ENCODE measurements at places on chromosomes 5 and 9. TPM values are rescaled to one million over a fixed set of nuclear protein-coding genes. Genes with fewer than 3 reads are reported as not detected.
A peak's percentile ranks its signal among the peaks of the same experiment; 100 is the strongest.

DNA sequence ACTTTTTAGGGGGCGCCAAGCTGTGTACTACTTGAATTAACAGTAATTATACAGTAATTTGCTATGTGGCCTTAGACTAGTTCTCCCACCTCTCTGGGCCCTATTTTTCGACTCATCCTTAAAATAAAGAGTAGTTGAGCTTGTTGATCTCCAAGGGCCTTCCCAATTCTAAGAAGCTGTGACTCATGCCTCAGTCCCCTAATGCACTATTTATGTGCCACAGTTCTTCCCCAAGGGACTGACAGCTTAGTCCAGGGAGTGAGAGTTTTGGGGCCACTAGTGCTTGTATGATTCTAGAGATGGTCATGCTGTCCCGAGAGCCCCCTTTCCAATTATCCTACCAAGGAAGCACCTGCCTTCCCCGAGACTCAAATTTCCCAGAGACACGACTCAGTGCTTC is 149.7 kb downstream of the PAPPA start:
- no peak for DNase-seq

Gene TICAM2
- 2.4 TPM for total RNA-seq

GRCh38 chr5:177336112-177336511 is 15.4 kb downstream of the LMAN2 start:
- DNase-seq = peak; percentile 49

Gene UBE2QL1
- total RNA-seq = not detected

GRCh38 chr5:6498968-6499367 is 50.3 kb downstream of the UBE2QL1 start:
- no peak for DNase-seq

DNA sequence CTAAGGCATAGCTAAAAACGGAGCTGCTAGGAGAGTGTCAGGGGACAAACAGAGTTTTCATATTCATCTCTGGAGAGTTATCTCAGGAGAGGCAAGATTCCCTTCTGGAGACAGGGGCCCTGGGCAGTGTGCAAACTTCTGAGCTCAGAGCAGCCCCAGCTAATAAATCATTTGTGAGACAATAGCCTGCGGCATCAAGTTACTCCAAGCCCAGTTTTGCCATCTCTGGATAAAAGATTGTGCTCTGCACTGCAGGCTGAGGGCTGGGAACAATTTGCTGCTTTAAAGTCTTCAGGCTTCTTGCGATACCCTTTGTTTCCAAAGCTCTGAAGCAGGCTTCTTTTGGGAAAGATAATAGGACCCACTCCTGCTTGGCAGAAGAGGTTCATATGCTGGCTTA is 164.3 kb upstream of the BRINP1 start:
- DNase-seq = no peak

Gene C5orf24
- total RNA-seq = 19.7 TPM

DNA sequence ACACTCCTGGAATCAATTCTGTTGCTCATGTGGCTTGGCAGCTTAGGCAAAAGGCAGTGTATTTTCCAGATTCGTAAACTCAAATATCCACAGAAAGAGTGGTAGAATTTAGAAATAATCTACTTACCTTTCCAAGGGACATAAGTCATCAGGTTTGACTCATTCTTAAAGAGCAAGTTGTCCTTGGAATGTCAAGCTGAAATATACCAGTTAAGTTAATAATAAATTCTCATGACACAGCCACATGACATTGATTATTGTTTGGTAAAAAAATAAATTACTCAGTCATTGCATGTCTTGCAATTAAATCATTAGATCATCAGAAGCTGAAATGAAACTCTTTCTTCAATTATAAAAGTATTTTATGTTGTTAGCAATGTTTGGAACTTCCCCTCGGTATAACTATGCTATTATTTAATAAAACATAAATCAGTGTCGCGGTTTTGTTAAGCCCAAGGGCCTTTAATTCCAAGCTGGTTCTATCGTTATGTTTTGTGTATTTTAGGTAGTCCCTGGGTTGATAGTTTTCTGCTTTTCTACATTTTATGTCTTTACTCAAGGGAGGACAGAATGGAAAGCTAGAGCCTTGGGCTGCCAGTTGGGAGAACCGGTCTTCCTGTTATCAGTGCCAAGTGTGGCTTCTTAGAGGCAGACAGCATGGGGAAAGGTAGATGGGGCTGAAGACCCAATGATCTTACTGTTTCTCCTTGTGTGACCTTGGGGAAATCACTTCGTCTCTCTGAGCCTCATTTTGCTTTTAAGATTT is 79.3 kb upstream of the PRLR start:
- DNase-seq = no peak

Gene GBGT1
- total RNA-seq = 0.21 TPM

- DNase-seq = no peak
These were observed 68.3 kb downstream of the ERP44 start for GRCh38 chr9:100030548-100030947.

- no peak for DNase-seq
These were observed 383.3 kb upstream of the SLC30A5 start for GRCh38 chr5:68710514-68710913.

GRCh38 chr5:172899436-172899835 is 59.8 kb upstream of the RPL26L1 start:
- no peak for DNase-seq

GRCh38 chr9:119697996-119698395 is 328.8 kb upstream of the BRINP1 start:
- no peak for DNase-seq

Gene DMRTA1
- total RNA-seq = 1.3 TPM

- DNase-seq = peak; percentile 47
These were observed 2.0 kb downstream of the GADD45G start for GRCh38 chr9:89606624-89607311.

DNA sequence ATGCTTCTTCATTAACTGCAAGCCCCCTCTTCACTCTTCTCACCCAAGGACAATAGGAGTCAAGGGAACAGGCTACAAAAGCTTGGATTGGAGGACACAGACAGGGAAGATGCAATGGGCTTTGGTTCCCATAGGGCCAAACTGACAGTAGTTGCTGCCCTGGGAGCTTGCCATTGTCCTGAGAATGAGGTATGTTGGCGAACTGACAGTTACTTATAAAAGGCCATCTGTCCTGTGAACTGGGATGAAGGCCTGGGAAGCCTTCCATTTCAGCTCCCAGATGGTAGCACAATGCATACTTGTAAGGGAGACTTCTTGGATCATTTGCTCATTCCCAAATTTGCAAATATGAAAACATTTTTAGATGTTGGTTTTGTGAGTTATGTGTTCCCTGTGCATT is 88.9 kb downstream of the SNCAIP start:
- DNase-seq = no peak

Gene TLX3
- total RNA-seq = not detected

Gene PCDHB16
- 0.03 TPM for total RNA-seq

DNA sequence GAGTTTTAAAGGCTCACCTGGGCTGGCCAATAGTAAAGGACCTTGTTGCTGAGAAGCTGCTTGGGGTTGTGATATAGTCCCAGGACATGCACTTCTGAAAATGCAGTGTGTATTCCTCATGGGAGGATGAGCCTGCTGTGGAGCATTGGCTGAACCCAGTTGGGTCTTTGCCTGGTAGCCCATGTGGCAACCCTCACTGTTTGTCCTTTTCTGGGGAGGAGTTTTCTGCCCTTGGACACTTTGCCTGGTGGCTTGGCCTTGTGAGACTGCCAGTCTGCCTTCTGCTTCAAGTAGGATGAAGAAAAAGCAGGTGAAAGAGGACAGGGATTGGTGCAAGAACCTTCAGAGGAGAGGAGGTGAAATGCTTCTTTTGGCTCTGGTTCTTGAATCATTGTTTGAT is 4.0 kb downstream of the TENT4A start:
- no peak for DNase-seq

DNA sequence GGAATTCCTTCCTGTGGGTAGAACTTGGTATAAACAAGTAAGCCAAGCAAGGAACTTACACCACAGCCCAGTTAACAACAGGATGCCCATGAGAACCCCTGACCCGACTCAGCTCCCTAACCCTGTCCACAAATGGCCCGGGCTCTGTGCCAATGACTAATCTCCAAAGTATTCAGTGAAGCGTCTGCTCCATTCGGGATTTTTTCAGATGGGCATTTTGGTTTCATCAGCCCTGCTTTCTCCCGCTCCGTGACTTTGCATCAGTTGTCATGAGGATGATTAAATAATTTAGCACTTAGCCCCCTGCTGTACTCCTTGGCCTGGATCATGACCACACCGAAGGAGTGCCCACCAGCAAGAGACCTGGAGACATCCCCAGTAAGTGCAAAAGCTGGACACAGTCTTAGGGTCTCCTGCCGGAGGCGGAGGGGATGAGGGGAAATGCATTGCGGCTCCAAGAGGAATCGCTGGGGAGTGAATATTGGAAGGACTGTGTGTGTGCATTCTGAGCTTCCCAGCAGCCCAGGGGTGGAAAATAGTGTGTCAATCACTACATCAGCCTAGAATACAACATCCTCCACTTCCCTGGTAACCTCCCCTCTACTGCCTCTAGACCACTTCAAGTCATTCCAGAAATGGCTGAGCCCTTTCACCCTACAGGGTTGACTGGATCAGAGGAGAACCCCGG is 41.4 kb upstream of the DNAH5 start:
- peak; percentile 94 for DNase-seq

Data from HT1080 (cell line).